OCI-M1 (cell line): ENCODE measurements at places on chromosomes 7 and 10.

DNA sequence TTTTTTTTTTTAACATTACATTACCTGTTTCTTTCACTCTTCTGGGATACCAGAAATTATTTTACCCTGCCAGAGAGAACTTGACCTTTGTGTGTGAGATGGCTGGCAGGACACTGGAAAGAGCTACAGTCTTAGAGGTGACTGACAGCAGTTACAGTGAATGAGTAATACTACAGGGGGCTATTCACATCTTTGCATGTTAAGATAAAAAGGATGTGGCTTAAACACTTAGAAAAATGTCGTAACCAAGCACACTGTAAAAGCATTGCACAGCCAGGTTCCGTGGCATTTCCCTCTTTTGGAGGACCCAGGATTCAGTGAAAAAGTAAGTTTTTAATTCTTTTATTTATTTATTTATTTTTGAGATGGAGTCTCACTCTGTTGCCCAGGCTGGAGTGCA, 18.8 kb upstream of the TBC1D12 start:
- no peak for DNase-seq

- DNase-seq: no peak
These were observed 102.9 kb upstream of the PHYHIPL start for GRCh38 chr10:59073456-59074053.

GRCh38 chr10:78898341-78899097, 170.2 kb upstream of the ZMIZ1 start:
- no peak for DNase-seq

GRCh38 chr7:5382281-5382892, 41.2 kb downstream of the TNRC18 start:
- DNase-seq: no peak

GRCh38 chr7:64868499-64868898, 34.6 kb upstream of the ZNF273 start:
- DNase-seq: no peak

DNA sequence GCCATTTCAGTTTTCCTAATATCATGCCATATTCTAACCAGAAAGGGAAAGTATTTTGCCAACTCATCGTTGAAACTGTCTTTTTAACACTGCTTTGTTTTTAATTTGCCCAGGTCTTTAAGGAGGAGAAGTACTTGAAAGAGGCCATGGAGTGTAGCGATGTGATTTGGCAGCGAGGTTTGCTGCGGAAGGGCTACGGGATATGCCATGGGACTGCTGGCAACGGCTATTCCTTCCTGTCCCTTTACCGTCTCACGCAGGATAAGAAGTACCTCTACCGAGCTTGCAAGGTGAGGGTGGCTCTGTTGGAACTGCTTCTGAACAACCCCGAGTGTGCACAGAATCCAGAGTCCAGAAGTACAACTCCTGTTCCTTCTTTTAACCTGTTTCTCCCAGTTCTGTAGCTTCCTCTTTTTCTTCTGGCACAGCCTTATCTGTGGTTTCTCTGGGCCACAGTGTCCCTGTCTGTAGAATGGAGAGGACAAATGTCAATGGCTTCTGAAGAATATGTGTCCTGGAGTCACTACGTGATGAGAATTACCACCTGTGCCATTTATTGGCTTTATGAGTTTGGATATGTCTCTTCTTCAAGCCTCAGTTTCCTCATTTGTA, 60.1 kb downstream of the LANCL2 start:
- peak; percentile 77 for DNase-seq

DNA sequence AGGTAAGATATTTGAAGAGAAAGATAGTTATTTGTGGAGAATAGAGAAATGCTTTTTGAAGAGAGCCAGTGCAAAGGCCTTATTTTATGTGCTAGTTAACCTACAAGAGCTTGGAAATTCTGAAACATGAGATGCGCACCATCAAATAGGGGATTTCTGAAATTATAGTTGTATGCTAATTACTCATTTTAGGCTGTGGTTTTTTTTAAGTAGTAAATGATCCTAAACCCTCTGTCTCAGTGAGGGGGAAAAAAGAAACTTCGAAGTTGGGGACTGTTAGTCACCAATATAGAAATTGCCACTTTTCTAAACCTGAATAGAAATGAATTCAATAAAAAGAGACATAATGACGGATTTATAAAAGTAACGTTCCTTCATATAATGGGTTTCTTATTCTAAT, 119.3 kb upstream of the MDFIC start:
- DNase-seq: no peak

DNA sequence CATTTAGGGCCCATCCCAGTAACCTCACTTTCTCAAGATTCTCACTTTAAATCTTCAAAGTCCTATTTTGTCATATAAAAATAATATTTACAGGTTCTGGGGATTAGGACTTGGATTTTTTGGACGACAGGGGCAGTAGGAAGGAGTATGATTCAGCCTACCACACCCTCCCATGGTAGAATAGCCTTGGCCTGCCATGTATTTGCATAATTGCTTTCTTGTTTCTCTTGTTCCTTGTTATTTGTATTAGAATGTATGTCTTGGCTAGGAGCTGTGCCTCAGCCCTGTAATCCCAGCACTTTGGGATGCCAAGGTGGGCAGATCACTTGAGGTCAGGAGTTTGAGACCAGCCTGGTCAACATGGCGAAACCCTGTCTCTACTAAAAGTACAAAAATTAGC, 92.5 kb downstream of the ELAPOR2 start:
- DNase-seq: no peak

GRCh38 chr7:25716421-25716820, 435.6 kb upstream of the NFE2L3 start:
- DNase-seq: no peak

DNA sequence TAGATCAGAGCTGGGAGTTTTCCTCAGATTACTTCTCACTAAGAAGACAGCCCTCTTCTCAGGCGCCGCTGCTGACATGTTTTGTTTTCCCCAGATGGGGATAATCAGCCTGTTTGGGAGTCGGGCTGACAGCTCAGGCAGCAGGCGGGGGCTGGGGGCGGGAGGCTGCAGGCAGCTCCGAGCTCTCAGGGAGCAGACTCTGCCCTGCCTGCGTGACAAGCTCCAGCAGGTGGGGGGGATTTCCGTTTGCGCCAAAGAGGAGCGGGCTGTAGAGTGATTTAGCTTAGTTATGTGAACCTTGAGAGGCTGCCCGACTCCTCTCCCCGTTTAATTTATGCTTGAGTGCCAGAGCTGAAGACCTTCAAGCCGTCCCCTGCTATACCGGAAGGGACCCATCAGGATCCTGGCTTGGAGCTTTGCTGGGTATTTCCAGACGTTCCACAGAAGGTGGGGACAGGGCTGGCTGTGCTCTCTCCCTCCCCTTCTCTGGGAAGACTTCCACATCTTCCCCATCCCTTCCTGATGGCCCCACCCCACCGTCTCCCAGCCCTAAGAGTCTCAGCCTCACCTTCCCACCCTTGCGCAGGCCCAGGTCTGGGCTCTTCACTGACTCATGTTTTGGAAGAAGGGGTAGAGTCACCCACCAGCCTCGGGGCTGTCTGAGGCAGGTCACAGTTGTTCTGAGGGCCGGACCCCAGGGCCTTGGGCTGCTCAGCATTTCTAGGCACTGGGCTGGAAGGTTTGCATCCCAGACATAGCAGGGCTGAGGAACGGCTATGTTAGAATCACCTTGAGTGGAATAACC, 24.7 kb upstream of the ADCYAP1R1 start:
- no peak for DNase-seq

DNA sequence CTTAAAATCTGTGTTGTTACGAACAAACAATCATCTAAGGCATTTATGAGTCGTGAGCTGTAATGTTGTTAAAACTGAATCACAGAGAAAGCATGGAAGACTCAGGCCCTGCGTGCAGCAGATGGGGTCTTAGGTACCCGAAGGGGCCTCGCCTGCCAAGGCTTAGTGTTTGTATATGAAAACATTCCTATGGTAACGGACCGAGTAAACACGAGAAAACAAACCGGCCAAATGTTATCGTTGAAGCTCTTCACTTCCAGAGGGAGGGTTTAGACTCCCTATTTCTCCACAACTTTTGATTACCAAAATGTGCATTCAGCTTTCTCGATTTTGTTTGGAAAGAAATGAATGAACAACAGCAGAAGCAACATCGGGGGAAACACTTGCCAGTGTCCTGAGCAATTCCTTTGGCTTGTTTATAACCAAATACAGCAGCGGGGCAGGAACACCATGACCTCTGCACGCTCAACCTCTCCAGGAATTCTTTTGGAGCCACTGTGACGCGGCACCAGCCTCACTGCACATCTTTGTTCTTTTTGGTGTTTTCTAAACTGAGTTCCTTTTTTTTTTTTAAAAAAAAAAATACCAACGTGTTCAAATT, 121.6 kb upstream of the KLF6 start:
- no peak for DNase-seq

DNA sequence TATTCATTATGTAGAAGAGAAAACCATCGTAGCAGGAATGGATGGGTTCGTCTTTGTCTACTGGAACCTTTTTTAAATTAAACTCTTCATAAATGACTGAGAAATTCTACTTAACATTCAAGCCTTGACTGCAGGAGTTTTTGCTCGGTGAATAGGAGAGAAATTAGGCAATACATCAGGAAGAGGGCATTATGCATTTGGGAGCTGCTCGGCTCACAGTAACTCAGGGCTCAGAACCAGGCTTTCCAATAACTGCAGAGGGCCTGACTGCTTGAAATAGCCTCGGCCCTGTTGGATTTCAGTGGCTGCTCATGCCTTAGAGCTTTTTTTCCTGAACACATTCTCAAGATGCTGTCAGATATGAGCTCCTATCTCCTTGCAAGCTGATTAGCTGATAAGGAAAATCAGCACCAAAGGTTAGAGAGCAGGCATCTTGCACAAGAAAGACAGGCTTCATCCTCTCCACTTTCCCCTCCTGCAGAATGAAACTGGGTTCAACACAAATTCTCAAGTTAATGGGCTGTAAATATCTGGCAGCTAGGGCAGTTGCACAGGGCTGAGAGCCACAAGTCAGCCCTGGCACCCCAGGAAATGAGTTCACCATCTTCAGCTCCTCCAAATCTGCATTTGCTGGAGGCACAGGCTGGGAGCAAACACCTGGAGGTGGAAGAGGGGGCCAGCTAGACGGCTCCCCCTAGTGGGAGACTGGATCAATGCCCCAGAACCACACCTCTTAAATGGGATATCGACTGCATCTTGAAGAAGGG, 24.3 kb downstream of the TECTB start:
- DNase-seq: peak; percentile 62

DNA sequence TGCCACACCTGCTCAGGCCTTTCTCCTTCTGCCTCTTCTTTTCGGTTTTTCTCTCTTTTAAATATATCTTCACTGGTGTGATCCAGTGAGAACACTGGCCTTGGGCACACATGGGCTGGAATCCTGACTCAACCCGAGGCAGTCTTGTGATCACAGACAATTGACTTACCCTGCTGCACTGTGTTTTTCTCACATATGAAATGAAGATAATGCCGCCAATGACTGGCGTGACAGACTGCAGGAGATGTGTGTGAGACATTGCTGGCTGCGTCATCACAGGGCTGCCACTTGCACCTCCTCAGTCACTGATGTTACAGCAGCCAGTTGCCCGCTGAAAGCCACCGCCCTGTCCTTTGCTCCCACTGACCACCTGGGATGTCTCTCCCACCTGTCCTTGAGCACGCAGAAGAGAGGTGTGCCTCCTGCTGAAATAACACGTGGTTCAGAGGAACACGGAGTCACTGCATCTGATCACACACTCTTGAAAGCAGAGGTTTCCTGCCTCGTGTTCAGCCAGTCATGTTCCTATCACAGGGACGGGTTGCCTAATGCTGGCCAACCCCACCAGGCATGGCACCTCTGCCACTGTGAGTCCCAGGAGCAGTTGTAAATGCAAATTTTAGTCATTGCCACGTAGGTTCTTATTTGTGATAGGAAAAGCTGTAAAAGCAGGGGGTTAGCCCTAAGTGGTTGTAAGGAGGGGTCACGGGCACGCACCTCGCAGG, 124.6 kb upstream of the LANCL2 start:
- peak; percentile 2 for DNase-seq
